Activated naive CD4-positive, alpha-beta T cell treated with anti-CD3 and anti-CD28 coated beads, Interleukin-2, amount 50 U/mL, for 16 hours (primary cell): ENCODE measurements at places on chromosomes 4 and X.

GRCh38 chr4:1632109-1633104 is 51.7 kb downstream of the FAM53A start:
- DNase-seq: no peak

DNA sequence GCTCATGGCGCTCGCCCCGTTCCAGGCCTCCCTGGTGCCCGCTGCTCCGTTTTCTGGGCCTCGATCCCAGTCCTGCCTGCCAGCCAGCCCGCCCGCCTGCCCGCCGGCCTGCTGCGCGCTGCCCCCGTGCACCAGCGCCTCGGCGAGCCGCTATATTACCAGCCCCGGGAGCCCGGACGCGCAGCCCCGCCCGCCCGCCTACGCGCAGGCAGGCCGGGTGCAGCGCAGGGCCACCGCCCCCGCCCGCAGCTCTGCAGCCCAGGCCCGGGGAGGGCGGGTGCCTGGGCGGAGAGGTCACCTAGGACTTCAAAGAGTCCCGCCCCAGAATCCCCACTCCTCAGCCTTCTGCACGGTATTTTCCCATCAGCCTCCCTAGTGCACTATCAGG is at the start of gene MAOB:
Gene MAOB, minus strand, starts transcription at position 157 of the 388 bp plus-strand sequence. Its CDS starts 151 bp downstream, at position 6.
- peak; percentile 18 for DNase-seq

DNA sequence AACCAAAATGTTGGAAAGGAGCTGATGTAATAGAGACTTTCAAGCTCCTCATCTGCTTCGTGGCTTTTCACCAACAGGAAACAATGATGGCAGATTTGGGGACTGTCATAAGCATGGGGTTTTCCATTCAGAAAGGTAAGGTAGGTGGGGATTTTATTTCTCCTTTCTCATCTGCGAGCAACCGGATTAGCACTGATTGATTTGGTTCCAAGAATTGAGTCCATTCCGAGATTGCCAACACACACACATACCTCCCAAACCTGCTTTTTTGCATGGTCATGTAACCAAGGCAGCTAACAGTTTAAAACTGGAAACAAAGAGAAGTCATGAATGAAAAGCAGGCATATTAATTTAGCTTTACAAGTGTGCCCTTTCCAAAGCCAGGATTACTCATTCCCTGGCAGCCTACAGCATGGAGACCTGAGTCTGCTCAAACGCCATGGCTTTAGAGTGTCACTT is 63.0 kb upstream of the LNX1 start:
- no peak for DNase-seq

DNA sequence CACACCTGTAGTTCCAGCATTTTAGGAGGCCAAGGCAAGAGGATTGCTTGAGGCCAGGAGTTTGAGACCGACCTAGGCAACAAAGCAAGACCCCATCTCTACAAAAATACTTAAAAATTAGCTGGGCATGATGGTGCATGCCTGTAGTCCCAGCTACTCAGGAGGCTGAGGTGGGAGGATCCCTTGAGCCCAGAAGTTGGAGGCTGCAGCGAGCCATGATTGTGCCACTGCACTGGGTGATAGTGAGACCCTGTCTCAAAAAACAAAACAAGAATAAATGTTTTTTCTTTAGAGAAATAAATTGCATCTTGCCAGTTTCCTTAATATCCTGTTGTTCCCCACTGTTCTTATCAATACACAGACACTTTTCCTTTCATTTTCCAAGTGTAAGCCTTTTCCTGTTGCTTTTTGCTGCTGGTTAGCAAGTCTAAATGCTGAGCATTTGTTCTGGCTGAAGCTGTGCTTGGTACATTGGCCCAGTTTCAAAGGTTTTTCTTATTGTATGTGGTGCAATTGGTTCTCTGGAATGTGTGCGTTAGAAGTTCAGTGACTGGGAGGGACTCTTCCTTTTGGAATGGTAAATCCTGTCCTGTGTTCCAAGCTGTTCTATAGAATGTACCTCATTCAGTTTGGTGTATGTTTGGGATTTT is 98.2 kb downstream of the AFF1 start:
- DNase-seq: no peak

- no peak for DNase-seq
Observed at GRCh38 chr4:57265831-57266582, 155.8 kb upstream of the IGFBP7 start.

DNA sequence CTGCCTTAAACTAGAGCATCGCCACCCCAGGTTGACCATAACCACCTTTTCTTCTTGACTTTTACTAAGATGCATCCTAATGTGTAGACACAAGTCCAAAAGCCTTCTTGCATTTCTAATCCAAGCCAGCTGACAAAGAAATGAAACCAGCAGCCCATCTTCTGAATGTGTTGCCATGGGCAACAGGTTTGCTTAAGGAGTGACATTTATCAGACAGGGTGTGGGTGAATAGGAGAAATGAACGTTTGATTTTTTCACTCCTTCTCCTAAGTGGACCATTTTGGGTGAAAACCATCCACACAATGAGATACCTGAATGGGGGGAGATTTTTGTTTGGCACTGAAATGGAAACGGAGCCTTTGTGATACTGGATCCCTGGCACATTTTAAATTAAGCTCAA is 72.7 kb upstream of the C4orf50 start:
- DNase-seq: no peak

- DNase-seq: no peak
Observed at GRCh38 chr4:152476796-152477195, 59.1 kb downstream of the FBXW7 start.

GRCh38 chr4:80382090-80382832 is 46.7 kb downstream of the CFAP299 start:
- DNase-seq: no peak

GRCh38 chr4:51851090-51851936 is 8.4 kb downstream of the DCUN1D4 start:
- DNase-seq: no peak

GRCh38 chr4:105510245-105510644 is 36.4 kb upstream of the PPA2 start:
- no peak for DNase-seq

DNA sequence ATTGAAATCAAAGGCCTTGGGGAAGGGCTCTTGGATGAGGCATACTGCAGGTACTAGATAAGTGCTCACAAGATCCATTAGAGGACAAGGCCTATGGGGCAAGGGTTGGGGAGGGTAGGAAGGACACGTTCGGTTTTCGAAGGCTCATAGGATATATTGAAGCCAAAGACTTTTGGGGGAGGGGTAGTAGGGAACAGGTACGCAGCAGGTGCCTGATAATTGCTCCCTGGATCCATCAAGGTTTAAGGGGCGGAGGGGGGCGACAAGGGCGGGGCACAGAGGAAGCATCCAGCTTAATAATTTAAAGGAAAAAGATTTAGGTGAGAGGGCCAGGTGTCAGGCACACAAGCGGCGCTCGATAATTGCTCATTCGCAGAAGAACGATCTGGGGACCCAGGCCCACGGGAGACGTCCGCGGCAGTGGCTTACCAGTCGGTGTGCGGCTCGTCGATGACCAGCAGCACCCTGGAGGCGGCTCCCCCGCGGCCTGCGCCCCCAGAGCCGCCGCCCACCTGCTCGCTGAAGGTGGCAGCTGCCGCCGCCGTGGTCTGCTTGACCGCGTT is 653 bp downstream of the SYN1 start:
- no peak for DNase-seq

DNA sequence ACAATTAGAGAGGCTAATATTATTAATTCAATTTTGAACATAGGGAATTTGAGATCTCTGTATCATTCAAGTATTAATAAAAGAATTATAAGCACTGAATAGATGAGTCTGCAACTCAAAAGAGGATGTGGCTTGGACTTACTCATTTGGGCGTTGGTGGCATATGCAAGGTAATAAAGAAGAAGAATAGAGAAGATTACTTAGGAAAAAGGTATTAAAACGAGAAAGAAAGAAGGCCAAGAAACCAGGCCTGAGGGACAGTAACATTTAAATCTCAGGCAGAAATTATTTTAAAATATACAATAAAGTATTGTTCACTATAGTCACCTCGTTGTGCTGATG is 383.0 kb upstream of the INTU start:
- no peak for DNase-seq

DNA sequence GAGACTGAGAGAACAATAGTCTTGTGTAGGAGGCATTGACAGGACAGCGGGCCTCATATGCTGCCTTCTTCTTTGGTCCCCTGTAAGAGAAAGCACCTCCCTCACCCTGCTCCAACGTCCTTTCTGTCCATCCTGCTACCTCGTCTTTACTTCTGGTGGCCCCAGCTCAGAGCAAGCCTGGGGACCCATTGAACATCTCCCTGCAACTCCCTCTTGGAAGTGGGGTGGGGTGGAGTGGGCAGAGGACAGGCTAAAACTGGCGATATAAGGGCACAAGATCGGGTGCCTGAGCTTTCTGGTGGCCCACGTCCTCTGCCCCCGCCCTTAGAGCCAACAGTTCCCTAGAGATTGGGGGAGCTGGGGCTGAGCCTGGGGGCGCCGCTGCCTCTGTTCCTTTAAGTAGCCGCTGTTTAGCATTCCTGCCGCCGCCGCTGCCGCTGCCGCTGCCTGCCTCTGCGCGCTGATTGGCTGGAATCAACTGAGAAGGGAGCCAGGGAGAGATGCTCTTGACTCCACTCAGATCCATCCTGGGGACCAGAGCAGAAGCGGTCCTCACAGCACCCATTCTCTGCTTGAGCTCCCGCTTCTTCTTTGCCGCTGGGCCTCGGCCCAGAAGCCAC is at the start of gene DLG3:
Gene DLG3, plus strand, starts transcription at position 510 of the 620 bp plus-strand sequence. CDS start 367 bp downstream, outside the sequence.
- no peak for DNase-seq

DNA sequence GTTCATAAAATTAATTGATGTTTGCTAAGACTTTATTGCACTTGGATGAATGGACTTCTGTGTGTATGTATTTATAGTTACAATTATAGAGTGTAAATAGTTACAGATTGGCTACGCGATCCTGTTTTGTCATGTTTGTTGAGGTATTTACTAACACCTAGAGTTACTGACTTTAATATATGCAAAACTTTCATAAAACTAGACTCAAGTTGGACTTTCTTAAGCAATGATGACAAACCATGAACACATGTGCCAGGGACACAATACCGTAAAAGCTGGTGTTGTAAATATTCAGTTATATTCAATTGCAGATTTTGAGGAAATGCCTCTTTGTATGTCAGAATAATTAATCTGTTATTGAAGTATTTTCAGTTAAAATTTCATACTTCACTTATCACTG is 6.1 kb downstream of the GRIA2 start:
- no peak for DNase-seq

DNA sequence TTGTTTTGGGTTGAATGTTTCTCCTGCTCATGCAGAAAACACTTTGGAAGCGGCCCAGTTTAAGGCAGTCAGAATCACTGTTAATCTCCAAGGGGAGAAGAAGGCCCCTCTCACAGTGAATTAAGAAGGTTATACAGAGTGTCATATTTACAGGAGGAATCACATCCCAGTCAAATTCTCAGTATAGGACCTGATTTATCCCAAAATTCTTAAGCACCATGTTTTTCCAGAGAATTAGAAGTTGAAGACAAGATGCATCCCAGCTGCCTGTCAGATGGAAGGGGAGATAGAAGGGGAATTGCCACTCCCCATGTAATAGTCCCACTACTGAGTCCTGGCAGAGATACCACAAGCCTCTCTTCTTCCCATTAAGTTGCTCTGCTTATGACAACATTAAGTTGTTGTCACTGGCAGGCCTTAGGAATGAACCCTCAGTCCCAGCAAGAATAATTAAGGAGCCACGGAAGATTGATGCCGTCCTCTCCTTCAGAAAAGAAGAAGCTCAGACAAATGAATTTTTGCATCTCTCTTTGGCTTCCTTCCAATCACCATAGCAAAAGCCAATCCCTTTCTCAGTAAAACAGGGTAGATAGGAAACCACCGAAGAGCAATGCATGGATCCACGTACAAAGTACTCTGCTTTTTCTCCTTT is 138.4 kb downstream of the LDB2 start:
- no peak for DNase-seq

- DNase-seq: no peak
Observed at GRCh38 chrX:131289527-131289926, 421 bp upstream of the IGSF1 start.

- DNase-seq: no peak
Observed at GRCh38 chr4:174069848-174070330, 213.6 kb downstream of the FBXO8 start.

GRCh38 chr4:40587826-40588225 is 41.8 kb downstream of the RBM47 start:
- DNase-seq: no peak

- no peak for DNase-seq
Observed at GRCh38 chr4:92104506-92104905, 199.3 kb upstream of the GRID2 start.

- DNase-seq: no peak
Observed at GRCh38 chrX:96006281-96006680, 678.4 kb upstream of the DIAPH2 start.

DNA sequence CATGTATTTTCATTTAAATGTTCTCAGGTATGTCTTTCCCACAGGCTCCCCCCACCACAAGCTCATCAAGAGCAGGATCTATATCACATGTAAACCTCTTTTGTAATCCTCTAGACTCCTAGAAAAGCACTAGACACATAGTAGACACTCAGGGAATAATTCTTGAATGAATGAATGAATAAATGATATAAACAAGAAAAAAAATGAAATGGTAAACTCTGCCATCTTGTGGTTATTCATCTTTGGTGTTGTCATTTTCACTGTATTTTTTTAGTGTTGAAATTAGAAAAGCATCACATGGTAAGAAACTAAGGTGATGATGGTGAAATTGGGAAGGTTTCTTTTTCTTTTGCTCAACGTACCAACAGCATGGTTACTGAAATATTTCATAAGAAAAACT is 34.2 kb upstream of the C1GALT1C1 start:
- DNase-seq: no peak

- DNase-seq: no peak
Observed at GRCh38 chr4:53986062-53986461, 78.3 kb downstream of the CHIC2 start.

- DNase-seq: no peak
Observed at GRCh38 chr4:152206646-152207377, 329.1 kb downstream of the FBXW7 start.

DNA sequence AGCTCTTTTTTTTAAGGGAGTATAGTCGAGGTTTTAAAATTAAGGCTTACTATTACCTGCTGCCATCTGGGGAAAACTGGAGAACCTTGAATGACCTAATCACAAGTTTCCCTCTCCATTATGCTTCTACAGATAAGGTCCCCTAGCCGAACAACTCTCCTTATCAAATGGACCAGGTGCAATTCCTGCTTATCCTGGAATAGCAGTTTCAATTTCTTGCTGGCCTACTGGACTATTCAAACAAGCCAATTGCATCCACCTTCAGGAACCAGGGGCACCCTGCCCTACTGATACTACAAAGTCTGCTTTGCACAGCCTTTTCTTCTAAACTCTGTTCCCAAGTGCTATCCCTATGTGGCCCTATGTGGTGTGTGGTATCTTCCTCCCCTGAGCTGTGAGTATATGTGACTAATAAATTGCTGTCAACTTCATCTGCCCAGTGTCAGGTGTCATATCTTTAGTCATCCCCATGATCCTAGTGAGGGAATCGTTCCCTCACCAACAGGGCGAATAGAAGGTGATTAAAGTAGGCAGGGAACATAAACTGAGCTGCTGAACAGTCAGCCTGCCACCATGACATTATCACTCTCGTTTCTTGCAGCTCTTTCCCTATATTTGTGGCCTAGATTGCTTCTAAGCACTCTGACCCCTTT is 128.5 kb downstream of the ATG4A start:
- DNase-seq: no peak

DNA sequence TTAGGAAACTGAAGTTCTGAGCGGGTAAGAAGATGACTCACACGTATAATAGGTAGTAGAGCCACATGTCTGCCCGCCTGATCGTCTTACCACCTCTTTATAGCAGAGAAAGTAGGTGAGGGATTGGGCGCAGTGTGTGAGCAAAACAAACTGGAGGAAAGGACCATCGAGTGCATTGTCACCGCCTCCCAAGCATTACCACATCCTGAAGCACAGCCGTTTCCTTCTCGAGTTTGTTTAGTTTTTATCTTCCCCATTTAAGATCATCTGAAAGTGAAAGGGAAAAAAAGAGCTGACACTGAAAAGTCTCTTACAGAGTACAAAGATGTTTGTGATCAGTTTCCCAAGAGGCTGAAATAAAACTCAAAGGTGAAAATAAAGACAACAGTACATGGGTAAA is 14.8 kb downstream of the PDK3 start:
- DNase-seq: peak; percentile 67
